Urinary bladder (tissue), 4 donors: ENCODE measurements at places on chromosomes 5 and 9. TPM values are rescaled to one million over a fixed set of nuclear protein-coding genes. Genes with fewer than 3 reads are reported as not detected.

Gene TRIM7
- total RNA-seq, result 1.2 TPM

Gene SPAG8
- 1.9 TPM for total RNA-seq

Gene ZFP2
- total RNA-seq, result 5.8 TPM

Gene SEMA5A
- total RNA-seq, result 78.6 TPM

Gene FAXDC2
- total RNA-seq, result 28.2 TPM

Gene MCTP1
- 45.7 TPM for total RNA-seq

Gene SAXO1
- 0.21 TPM for total RNA-seq

Gene SNCAIP
- total RNA-seq, result 22.2 TPM

Gene SLCO6A1
- not detected for total RNA-seq

Gene LSM11
- total RNA-seq, result 15.5 TPM
